ENCODE measurements at places on chromosomes 16 and 17.

GRCh38 chr17:64158831-64159590 is 29.1 kb upstream of the ERN1 start:
- DNase-seq, result peak; percentile 75

- no peak for DNase-seq
These were observed 22.7 kb downstream of the BCO1 start for GRCh38 chr16:81261049-81261648.

- DNase-seq, result no peak
These were observed 156.4 kb upstream of the ANKFN1 start for GRCh38 chr17:55996826-55997225.

GRCh38 chr17:34306466-34306865 is 12.8 kb upstream of the CCL8 start:
- peak; percentile 13 for DNase-seq

DNA sequence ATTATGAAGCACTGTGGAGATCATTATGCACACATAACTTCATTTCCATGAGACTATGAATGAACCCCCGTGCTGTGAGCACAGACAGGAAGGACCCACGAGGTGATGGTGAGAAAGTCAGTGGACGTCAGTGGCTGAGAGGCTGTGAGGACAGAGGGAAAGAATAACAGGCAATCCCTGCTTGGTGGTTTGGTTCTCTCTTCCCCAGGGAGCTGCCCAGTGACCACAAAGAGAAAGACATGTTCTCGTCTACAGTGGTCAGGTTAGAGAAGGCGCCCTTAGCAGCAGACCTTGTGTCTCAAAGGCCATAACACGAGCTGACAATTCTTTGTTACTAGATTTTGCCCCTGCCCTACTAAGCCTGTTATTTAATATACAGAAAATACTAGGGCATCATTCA is 609.2 kb downstream of the TOX3 start:
- DNase-seq, result no peak

DNA sequence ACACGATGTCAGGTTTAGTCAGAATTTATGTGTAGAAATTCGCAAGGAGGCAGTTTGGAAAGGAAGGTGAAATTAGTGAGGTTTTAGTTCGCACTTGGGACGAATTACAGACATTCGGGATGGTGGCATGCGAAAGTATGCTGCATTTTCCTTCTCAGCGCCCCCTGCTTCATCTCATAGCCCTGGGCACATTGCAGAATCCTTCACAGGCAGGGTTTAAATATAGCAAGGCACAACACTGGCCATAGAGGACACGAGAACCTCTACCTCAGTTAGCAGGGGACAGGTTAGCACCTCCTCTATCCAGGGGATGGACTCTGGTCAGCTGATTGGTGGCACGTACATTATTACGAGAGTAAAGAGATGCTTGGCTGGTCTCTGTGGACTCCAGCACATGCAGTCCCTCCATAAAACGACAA is 47.5 kb downstream of the MAP2K6 start:
- no peak for DNase-seq

GRCh38 chr17:68777243-68777855 is 176.2 kb upstream of the FAM20A start:
- peak; percentile 85 for DNase-seq

DNA sequence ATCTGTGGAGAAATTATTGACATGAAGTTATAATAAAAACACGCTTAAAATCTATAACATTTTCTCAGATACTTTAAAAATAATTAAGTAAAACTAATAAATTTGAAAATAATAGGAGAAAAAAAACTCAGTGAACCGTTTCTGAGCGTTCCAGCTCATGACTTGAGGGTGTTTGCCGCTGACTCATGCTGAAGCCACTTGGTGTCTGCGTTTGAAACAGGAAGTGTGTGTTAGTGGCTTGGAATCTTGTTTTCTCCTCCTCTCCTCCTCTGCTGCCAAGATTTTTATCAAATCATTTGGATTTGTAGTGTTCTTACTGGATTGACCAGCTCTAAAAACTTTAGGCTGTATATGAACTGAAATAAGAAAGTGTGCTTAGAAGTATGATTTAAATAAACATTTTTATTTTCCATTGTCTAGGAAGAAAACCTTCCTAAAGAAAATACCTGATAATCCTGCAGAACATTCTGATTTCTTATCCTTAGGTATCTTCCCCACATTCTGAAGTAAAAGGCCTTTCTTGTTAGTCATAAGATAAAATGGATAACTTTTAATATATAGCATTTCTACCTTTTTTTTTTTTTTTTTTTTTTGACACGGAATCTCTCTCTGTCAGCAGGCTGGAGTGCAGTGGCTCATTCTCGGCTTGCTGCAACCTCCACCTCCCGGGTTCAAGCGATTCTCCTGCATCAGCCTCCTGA is 30.8 kb downstream of the USP10 start:
- DNase-seq, result peak; percentile 63

DNA sequence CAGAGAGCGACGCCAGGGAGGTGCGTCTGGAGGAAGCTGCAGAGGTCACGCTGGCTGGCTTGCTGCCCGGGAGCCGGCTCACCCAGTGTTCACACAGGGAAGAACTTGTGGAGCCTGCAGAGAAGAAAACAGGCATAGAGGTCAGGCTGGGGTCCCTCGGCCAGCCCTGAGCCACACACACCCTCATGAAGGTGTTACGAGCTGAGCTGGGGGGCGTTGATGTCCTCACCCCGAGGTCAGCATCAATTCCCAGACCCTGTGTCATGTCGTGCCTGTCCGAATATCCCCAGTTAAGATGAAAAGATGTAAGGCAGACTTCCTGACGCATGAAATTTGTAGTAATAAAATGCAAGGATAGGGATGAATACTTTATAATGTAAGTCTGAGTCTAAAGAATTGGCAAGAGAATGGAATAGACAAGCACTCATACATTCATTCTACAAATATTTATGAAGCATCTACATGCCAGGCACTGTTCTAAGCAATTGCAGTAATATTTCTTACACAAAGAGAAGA is 77.1 kb downstream of the USP31 start:
- no peak for DNase-seq

GRCh38 chr17:67922503-67922902 is 73.8 kb downstream of the C17orf58 start:
- no peak for DNase-seq

DNA sequence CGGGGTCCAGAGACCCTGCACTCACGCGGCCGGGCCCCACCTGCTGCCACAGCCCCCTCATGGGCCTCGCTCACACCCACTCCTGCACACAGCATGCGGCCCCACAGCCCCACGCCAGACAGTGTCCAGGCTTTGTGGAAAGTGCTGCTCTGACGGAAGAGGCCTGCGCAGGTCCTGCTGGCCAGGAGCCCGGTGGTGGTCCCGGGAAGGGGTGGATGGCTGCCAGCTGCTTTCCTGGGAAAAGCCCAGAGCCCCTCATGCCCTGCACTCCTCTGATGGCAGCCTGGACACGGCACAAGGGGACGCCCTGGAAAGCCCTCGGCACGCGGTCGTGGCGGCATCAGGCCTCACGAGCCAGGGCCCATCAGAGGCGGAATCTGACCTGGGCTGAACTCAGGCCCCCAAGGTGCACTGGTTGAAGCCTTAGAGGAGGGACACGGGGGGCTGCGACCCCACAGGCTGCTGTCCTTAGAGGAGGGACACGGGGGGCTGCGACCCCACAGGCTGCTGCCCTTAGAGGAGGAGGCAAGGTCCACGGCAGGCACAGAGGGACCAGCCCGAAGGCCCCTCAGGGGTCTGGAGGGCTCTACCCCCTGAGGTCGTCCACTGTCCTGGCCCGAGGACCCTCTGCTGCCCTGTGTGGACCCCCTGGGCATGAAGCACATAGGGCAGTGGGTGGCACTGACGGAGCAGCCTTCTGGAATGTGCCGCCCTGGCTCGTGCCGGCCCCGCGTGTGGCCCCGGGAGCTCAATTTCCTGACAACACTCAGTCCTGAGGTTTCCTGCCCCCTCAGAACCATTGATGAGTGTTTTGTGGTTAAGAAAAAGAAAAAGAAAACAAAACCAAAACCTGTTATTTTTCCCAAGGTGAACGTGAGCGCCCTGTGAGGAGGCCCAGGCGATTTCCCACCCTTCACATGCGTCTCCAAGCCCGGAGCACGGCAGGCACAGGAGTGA is 22.1 kb downstream of the SOX8 start:
- no peak for DNase-seq

GRCh38 chr17:77455111-77455890 is 314.5 kb downstream of the SEC14L1 start:
- DNase-seq, result no peak

GRCh38 chr17:4108397-4108796 is 34.4 kb downstream of the ZZEF1 start:
- no peak for DNase-seq

GRCh38 chr17:35761601-35762000 is 914 bp downstream of the C17orf50 start:
- DNase-seq, result no peak

- DNase-seq, result no peak
These were observed 22.6 kb upstream of the USP10 start for GRCh38 chr16:84677017-84677803.

DNA sequence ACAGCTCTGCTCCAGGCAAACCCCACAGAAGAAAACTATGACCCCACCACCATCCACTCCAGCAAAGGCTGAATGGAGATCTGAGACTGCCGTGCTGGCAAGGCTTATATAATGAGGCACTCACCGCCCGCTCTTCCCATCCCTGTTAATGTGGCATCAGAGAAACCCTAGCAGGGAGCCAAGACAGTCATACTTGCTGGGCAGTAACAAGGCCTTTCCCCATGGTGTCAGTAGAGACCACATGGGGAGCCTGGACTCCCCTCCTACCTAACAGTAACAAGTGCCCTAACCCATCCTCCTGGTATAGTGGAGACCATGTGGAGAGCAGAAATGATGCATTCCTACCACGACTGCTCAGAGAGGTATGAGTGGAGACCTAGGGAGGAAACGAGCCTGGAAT is 235.2 kb downstream of the C16orf78 start:
- DNase-seq, result peak; percentile 67

DNA sequence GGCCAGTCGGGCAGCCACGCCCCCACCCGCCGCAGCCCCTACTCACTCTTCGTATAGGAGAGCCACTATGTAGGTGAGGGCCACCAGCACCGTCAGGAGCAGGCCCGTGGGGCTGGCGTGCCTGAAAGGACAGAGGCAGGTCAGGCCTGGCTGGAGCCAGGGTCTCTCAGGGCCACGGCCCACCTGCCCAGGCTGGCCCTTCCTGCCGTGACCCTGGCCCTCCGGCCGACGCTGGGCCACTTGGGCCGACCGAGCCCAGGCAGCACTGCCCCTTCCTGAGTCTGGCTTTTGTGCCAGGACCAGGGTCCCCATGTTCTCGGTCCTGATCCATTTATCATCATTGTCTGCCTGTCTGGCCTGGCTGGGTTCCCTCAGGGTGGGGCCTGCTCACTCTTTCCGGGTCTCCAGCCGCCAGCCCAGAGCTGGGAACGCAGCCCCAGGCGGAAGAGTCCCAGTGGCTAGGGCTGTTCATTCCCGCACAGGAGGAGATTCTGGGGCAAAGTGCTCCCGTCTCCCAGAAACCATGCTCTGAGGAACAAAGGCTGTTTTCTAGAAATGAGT is 10.1 kb upstream of the RASD1 start:
- DNase-seq, result peak; percentile 6

GRCh38 chr16:10738231-10739077 is 5.2 kb upstream of the NUBP1 start:
- no peak for DNase-seq

DNA sequence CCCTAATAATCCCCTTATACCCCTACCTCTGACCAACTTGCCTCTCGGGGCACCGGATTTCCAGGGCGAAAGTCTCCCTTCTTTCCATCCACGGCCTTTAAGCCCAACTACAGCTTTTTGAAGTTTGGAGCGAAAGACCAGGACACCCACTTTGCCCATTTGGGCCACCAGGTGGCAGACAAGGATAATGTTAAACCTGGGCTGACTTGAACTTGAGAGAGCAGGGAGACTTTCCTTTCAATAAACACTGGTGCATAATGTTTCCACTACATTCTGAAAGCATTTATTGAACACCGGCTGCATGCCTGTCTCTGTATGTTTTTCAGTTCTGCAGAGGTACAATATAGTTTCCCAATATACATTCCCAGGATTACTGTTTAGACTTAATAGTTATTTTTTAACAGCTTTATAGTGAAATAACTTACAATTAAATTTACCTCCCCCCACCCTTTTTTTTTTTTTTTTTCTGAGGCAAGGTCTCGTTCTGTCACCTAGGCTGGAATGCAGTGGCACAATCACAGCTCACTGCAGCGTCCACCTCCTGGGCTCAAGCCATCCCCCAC is 6.9 kb upstream of the CES3 start:
- DNase-seq, result peak; percentile 91

DNA sequence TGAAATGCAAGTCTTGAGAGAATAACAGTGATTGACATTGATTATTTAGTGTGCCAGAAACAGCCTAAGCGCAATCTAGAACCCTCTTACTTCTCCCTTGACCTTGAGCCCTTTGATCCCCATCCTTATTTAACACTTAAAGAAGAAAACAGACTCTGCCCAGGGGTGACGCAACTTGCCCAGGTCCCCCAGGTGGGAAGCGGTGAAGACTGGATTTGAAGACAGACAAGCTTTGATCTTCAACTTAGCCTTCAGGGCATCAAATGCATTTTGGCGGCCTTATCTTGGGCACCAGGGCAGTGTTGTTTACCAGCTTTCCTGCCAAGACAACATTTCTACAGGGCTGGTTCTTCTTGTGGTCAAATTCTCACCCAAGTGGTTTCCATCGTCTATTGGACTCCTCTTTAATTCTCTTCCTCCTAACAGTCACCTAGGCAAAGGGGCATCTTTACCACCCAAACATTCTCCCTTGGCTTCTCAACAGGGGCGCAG is 8.9 kb upstream of the CIITA start:
- no peak for DNase-seq

DNA sequence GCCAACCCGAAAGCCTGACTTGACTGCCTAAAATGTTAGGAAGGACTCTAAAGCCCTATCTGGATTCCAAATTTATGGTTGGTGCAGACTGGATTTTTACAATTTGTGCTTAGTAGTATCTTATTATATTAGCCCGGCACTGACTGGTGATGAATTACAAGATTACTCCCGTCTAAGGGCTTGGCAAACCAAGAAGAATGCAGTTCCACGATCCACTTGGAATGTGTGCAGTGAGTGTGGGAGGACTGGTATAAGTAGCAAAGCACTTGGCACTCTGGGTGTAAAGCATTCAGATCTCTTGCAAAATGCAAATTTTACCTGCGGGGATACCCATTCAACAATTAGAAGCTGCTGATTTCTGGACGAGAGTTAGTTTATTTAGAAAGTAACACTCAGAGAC is 539.4 kb downstream of the MAF start:
- no peak for DNase-seq

DNA sequence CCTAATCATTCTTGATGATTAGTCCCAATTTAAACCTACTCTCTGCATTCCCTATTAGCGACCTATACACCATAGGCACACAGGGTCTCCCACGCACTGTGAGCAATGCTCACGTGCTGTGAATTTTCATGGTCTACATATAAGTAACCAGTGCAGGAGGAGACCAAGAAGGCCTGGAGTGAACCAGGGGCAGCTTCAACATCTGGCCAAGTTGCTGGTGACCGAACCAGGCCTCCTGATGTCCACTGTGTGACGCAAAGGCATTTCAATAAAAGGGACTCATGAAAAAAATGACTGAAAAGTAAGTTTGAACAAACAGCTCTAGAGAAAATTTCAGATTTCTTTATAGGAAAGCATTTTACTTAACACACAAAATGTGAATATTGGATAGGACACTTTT is 107.0 kb downstream of the ZFHX3 start:
- no peak for DNase-seq

Measured in eye (tissue), 1 donor.